Activated CD8-positive, alpha-beta memory T cell treated with anti-CD3 and anti-CD28 coated beads for 48 hours (primary cell): ENCODE measurements at places on chromosomes 7 and 10.

DNA sequence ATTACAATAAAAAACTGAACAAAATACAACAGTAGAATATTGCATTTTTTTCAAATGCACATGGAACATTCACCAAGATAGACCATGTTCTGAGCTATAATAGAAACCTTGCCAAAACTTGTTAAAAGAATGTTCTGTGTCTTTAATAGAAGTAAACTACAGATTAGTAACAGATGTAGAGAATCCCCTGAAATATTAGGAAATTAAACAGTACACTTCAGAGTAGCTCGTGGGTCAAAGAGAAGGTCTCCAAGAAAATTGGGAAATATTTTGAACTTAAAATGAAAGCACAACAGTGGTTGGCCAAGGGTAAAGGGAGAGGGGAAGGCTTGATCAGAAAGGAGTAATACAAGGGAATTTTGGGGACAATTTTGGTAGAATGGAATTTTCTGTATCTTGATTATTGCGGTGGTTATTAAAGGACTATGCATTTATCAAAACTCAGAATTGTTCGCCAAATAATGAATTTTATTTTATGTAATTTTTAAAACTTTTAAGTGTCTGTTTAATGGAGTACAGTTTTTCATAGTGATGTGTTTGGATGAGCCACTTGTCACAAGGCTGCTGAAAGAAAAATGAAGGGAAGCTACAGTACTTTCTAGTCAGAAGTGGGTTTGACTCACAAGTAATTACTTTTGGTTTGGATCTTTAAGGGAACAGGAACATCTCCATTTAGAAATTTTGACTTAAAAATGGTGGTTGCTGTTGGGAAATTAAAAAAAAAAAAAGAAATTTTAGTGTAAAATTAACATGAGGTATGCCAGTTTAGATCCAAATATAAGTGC, 10.2 kb downstream of the PLEKHA8 start:
- DNase-seq = no peak

- no peak for DNase-seq
These were observed 64.8 kb downstream of the THSD7A start for GRCh38 chr7:11767148-11767547.

DNA sequence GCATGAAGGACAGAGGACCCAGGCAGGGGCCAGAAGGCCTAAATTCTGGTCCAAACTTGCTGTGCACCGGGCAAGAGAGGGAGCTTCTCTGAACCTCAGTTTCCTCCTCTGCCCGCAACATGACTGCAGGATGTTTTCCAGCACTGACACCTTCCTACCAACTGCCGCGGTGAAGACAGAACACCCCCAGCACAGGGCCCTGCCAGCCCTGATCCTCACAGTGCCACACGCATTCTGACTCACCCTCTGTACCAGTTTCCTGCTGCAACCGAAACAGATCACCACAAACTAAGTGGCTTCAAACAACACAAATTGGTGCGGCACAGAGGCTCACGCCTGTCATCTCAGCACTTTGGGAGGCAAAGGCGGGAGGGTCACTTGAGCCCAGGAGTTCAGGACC, 18.1 kb downstream of the MAD1L1 start:
- no peak for DNase-seq

- no peak for DNase-seq
These were observed 84.5 kb downstream of the DIP2C start for GRCh38 chr10:604716-605631.

DNA sequence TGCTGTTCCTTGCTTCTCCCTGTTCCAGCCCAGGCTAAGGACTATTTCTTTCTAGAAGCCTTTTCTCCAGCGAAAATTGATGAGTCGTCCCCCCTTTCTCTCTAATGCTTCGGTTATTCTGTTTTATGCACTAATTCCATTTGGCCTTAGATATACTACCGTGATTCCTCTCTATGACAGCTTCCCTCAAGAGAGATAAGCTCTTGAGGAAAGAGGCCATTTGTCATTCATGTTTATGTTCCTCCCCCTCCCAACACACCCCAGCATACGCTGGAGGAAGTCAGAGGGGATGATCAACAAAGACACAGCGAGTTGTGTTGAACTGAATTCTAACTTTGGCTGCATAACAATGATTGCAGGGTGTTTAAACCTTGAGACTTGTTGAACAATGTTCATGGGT, 198.8 kb downstream of the BMPER start:
- no peak for DNase-seq

- no peak for DNase-seq
These were observed 101.2 kb downstream of the DYNC2I1 start for GRCh38 chr7:158957510-158957906.
